ENCODE measurements at places on chromosomes 13 and 19.

GRCh38 chr19:45883586-45883880, 2.4 kb downstream of the IRF2BP1 start:
- DNase-seq, result no peak

- DNase-seq, result no peak
Measured at GRCh38 chr13:65217471-65217995, 2012.6 kb downstream of the PCDH9 start.

DNA sequence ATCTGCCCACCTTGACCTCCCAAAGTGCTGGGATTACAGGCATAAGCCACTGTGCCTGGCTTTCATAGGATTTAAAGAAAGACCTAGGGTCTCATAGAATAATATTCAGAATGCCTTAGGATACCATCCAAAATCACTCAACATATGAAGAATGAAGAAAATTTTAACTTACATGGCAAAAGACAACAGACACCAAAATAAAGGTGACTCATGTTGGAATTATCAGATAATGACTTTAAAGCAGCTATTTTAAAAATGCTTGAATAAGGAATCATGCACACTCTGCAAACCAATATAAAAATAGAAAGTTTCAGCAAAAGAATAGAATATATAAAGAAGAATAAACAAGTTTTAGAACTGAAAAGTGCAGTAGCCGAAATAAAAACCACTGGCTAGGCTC, 29.3 kb downstream of the ZNF566 start:
- no peak for DNase-seq

- no peak for DNase-seq
Measured at GRCh38 chr13:37752146-37752545, 117.4 kb downstream of the TRPC4 start.

DNA sequence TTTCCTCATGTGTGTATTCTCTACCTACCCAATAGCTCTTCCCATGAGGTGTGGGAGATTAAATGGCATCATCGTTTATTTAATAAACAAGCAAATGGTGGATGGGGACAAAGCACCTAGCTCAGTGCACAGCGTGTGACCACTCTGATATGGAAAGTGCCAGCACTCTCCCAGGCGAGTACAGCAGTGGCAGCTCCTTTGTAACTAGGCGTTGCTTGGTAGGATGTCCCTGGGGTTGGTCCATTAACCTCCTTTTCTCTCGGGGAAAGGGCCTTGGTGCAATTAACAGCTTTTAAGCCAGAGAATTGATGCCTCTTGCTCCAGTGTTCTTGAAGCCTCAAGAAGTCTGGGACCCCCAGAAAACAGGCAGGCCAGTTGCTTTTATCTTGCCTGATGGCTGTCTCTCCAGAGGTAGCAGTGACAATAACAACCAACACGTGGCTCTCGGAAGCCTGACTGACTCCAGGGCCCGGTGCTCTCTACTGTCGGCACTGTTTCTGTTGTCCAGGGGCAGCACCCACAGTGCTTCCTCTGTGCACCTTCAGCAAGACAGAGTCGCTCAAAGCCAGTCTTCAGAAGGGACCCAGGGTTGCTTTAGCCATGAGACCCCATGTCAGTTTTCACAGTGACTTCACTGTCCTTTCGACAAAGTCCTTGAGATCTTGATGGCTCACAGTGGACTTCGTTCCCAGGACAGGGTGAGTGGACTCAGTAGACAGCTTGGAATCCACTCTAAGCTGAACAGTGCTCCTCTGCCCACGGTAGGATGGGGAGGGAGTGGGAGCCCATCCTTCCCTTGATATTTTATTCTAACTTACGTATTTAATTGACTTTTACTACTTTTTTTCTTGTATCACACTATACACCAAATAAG, 33.9 kb upstream of the NPAS1 start:
- DNase-seq, result no peak

- no peak for DNase-seq
Measured at GRCh38 chr13:65977525-65977924, 1252.6 kb downstream of the PCDH9 start.

DNA sequence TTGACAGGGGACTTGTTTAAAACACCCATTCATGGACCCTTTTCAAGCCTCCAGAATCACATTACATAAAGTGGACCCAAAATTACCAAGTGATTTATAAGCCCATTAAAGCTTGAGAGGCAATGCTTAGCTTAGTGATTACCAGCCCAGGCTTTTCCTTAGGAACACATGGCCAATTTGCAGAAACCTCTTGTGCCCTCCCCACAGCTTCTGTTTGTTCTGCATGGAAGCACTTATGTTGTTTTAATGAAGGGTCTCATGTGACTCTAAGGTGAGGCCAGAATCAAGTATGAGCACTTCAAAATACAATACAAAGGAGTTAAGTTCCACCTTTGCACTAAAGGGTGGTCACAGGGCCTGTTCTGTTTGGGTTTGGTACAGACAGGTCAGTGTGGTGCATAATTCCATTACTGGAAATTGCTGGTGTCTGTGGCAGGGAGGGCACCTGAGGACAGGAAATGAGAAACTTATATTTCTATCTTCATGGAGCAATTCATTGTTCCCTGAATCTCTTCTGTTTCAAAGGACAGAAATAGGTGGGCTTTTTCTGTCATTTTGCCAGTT, 15.3 kb downstream of the ZNF486 start:
- DNase-seq, result no peak

DNA sequence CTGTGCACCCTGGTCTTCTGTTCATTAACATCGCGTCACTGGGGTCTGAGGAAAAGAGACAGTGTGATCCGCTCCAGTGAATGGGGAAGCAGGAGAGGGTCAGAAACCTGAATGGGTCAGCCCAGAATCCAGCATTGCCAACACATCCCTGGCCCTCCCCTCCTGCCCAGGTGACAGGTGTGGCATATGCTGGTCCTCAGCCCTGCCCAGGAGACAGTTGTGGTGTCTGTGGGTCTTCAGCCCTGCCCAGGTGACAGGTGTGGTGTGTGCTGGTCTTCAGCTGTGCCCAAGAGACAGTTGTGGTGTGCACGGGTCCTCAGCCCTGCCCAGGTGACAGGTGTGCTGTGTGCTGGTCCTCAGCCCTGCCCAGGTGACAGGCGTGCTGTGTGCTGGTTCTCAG, 8.0 kb downstream of the TFDP1 start:
- no peak for DNase-seq

GRCh38 chr19:23481043-23481442, 85.8 kb upstream of the ZNF91 start:
- no peak for DNase-seq

DNA sequence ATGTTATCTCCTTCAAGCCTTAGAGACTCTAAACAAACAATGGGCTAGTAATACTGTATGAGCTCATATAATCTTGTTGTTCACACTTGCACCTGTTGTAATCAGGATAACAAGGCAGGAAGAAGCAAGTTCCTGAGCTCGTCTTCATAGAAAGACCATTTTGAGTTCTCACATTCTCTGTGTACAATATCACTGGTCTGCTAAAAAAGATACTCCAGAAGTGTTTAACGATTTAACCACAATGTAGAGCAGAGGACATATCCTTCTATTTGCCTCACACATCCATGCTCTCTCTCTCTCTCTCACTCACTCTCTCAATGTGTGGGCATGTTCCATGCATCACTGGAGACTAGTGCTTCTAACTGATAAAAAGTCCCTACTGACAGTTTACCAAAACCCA, 122.9 kb downstream of the MIPEP start:
- DNase-seq, result peak; percentile 78

DNA sequence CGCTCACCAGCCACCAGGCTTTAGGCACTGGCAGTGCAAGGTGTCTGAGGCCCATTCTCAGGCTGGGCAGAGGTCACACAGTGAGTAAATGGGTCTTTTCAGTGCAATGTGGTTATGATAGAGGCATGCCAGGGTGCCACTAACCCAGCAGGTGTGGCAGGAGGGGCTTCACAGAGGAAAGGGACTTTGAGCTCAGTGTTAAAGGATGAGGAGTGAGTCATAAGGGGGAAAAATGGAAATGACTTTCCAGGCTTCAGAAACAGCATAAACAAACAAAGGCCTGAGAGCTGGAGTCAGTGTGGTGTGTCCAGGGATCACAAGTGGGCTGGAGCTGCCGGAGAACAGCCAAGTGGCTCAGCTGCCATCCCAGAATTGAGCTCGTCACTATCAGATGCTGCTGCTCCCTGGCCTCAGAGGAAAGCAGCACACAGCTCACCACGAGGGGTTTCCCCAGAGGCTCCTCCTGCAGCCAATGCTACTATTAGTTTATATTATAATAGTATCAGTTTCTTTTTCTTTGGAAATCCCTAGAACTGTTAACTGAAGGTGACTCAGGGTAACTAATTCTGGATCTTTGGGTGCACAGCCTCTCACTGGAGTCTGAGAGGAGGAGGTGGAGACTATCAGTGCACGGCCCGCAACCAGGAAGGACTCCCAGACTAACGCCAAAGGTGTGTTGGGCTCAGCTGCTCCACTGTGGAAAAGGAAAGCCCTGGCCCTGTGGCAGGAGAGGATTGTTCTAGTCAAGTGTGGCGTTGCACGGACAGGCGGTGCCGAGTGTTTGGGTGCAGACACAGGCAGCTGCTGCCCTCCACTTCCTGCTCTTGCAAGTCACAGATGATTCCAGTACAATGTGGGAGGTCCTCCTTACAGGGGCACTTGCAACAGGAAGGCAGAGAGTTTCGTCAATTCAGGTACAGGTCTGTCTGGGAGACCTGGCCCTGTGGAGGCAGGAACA, 39.5 kb downstream of the DHRS12 start:
- peak; percentile 97 for DNase-seq

DNA sequence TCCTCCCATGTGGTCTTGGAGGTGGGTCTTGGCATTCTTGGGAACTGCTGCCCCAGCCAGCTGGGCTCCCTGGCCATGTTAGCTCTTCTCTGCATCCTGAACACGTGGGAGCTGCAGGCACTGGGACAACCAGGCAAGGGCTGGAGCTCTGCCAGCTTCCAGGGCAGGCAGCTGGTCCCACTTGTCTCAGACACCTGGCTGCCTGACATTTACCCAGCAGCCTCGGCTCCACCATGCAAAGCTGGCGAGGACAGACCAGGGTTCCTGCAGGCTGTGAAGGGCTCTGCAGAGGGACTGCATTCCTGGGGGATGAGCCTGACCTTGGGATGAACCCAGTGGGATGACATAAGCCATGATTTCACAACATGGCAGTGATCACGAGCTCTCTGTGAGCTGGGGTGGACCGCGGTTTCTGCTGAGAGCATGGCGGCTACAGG, 99.0 kb upstream of the TSHZ3 start:
- DNase-seq, result peak; percentile 98

DNA sequence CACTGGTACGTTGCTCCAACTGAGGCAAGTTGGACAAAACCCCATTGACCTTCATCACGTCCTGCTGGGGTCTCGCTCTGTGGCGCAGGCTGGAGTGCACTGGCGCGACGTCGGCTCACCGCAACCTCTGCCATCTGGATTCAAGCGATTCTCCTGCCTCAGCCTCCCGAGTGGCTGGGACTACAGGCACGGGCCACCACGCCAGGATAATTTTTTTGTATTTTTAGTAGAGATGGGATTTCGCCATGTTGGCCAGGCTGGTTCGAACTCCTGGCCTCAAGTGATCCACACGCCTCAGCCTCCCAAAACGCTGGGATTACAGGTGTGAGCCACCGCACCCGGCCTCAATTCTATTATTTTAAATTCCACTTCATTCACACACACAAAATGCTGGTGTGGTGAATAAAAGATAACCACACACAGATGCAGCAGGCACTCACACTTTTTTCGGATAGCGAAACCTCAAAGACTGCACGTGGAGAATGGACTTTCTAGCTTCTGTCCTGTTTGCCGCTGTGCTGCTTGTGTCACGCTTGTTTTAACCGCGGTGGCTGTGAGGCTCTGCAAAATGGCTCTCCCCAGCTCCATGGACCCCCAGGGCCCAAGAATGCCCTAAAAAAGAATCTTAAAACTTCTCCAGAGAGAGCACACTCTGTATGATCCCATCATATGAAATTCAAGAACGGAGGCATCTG, 58.4 kb downstream of the COL4A1 start:
- DNase-seq, result no peak

- DNase-seq, result no peak
Measured at GRCh38 chr13:51240958-51241357, 18.8 kb downstream of the FAM124A start.

- DNase-seq, result no peak
Measured at GRCh38 chr19:29479941-29480340, 45.9 kb upstream of the VSTM2B start.

GRCh38 chr13:27980280-27980998, 8.1 kb downstream of the URAD start:
- DNase-seq, result no peak

GRCh38 chr19:38006361-38007045, 99.5 kb downstream of the SIPA1L3 start:
- no peak for DNase-seq

- no peak for DNase-seq
Measured at GRCh38 chr13:64029343-64030093, 2613.9 kb upstream of the PCDH20 start.

DNA sequence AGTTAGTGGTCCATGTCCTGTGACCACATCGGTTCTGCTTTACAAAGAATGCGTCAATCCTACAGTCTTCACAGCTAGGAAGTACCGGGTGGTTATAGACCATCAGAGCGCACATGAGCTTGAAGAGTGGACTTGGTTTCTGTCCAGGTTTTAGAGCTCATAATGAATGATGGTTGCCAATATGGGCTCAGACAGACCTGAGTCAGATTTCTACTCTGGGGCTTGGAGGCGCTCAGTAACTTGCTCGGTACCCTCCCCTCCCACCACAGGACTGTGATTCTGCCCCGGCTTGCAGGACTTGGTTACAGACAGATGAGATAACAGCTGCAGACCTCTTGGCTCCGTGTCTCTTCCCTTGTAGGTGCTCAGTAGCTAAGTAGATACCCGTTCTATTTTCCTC, 284.7 kb downstream of the TSHZ3 start:
- peak; percentile 82 for DNase-seq

GRCh38 chr19:51295382-51296126, 15.9 kb upstream of the IGLON5 start:
- DNase-seq, result no peak

GRCh38 chr19:51799774-51800472, 5.0 kb downstream of the FPR3 start:
- DNase-seq, result no peak

DNA sequence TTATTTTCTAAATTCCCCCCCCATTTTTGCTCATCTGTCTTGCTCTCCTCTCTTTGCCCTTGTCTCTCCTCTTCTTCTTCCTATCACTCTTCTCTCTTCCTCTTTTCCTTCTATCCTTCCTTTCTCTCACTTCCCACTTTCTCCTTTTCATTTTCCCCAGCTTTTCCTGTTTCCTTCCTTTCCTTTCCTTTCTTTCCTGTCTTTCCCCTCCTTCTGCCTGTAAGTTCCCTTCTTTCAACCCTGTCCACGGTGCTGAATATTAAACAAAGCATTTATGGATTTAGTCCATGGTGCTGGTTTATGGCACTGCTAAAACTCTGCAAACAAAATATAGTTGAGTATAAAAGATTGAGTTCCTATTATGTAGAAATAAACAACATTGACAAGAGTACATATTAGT, 27.6 kb downstream of the SCEL start:
- peak; percentile 69 for DNase-seq
